ENCODE measurements at places on chromosomes 6 and 20. TPM values are rescaled to one million over a fixed set of nuclear protein-coding genes. Genes with fewer than 3 reads are reported as not detected.
A peak's percentile ranks its signal among the peaks of the same experiment; 100 is the strongest.

DNA sequence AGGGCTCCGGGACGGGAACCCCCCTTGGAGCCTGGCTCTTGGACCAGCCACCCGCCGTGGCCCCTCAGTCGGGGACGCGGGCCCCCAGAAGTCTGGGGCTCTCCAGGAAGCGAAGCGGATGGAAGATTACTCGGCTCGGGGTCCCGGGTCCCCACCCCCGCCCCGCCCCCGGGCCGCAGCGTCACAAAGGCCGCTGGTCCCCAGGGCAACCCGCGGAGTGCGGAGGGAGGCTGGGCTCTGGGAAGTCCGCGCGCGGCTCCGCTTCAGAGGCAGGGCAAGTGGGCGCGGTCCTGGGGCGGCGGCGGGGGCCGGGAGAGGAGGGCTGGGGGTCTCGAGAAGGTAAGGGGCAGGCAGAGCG lies at the start of gene FNDC11:
Gene FNDC11, plus strand, starts transcription at position 227 of the 358 bp plus-strand sequence. CDS start 1,505 bp downstream, outside the sequence.
- DNase-seq: peak; percentile 77
- peak within 1 kb of the TSS; percentile 79 for H3K27ac ChIP-seq
- peaks cover 15% of the 10 kb centered on the region for H3K4me1 ChIP-seq
- no peaks in the 10 kb centered on the region for H3K27me3 ChIP-seq

DNA sequence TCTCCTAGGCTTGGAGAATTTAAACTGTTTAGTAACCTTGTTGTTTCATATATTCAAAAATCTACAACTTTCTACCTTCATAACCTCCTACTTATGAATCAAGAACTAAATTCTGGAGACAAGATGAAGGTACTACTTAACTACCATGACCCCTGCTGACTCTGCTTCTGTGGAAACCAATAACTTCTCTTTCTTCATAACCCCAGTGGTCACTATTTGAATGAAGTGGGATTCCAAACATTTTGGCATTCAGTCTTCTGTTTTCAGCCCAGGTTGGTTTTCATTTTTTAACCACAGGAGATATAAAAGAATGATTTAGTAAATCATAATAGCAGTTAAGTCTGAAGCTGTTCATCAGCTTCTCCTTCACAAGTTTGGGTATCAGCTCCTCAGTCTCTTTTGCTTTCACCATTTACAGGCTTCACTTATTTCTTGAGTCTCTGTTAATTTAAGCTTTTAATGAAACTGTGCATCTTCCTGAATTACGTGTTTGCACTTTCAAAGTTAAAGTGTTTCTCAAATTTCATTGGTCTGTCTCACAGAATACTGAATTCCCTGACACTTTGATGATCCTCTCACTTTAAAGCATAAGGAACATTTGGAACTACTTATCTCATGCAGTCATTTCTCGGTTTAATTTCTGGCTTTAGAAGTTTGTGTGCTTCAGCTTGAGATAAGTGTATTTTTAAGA lies 9.5 kb downstream of the SENP6 start:
- H3K27ac ChIP-seq: no peak overlapping the region
- 0 out of 2 replicates have a peak, but pooled peaks cover 7% of the 10 kb centered on the region for H3K36me3 ChIP-seq
- no peaks in the 10 kb centered on the region for H3K27me3 ChIP-seq
- peaks cover 25% of the 10 kb centered on the region for H3K4me1 ChIP-seq

The TREML1 gene
- total RNA-seq: not detected

- DNase-seq: no peak
- 0 out of 2 replicates have a peak, but pooled peaks cover 7% of the 10 kb centered on the region for H3K27me3 ChIP-seq
- H3K4me3 ChIP-seq: no peak overlapping the region
- no peaks in the 10 kb centered on the region for H3K4me1 ChIP-seq
- H3K27ac ChIP-seq: no peak overlapping the region
Observed at GRCh38 chr20:40582531-40582930, 106.5 kb downstream of the MAFB start.

- H3K4me1 ChIP-seq: no peaks in the 10 kb centered on the region
- no peak overlapping the region for H3K4me3 ChIP-seq
- H3K27me3 ChIP-seq: peaks cover 96% of the 10 kb centered on the region
- no peak overlapping the region for H3K27ac ChIP-seq
Observed at GRCh38 chr20:46174469-46175126, 56.5 kb downstream of the CD40 start.

GRCh38 chr20:35757098-35757705 lies 14.6 kb upstream of the PHF20 start:
- no peak overlapping the region for H3K27ac ChIP-seq
- H3K27me3 ChIP-seq: no peaks in the 10 kb centered on the region

The TULP4 gene
- total RNA-seq: 42.2 TPM

GRCh38 chr20:24337069-24337468 lies 132.4 kb upstream of the SYNDIG1 start:
- peaks cover 18% of the 10 kb centered on the region for H3K4me1 ChIP-seq
- H3K27ac ChIP-seq: peak overlapping the region; percentile 48
- peak; percentile 14 for DNase-seq
- H3K27me3 ChIP-seq: no peaks in the 10 kb centered on the region
- no peak overlapping the region for H3K4me3 ChIP-seq

The ULBP1 gene
- total RNA-seq: 2.8 TPM

The NRSN1 gene
- total RNA-seq: not detected

DNA sequence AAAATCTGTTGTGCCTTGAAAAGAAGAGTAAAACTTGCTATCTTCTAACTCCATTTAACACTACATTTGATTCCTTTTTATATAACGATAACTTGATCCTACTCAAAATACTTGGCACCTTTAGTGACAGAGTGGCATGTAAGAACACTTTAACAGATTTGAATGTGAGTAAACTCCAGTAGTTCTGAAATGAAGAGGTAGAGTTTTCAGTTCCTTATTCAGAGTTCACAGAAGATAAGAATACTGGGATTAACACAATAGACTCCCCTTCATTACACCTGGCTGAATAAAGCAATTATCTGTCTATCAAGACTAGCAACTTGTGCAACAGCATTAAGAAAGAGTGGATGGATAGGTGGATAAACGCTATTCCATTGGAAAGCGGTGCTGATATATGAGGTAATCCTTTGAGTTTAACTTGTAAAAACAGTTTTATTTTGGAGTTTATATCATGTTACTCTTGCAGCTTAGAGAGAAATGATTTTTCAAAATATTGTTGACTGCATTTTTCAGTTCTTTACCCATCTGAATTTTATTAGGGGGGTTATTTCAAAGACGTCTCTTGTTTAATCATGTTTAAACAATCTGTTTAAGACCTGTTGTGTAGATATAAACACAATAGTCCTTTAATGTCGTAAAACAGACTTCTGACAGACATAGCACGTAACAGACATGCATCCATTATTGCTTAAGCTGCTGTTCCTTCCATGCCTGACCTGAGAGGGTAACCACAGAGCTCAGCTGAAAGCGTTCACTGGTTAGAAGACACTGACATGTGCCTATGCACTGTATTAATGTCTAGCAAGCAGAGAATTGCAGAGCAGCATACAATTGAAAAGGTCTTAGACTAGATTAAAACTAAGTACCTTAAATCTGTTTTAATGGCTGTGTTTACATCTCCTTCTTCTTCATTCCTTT lies 102.4 kb upstream of the SUPT3H start:
- H3K4me1 ChIP-seq: peaks cover 36% of the 10 kb centered on the region
- no peak overlapping the region for H3K4me3 ChIP-seq
- no peak for DNase-seq
- peaks cover 4% of the 10 kb centered on the region for H3K36me3 ChIP-seq
- H3K27me3 ChIP-seq: no peaks in the 10 kb centered on the region

DNA sequence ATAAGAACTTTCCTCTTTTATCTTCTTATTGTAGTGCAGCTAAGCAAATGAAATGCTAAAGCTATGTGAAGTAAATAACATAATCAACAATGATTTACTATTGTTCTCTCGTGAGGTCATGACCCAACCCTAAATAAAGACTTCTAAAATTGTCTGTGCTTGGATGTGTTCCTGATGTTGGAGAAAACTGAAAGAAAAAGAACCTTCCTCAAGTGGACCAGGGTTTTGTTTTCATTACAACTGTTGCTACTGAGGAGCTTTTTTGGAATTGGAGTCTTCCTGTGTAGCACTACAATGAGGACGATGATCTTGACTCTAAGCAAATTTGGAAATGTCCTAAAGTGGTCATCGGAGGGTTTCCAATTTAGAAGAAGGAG lies 59.7 kb upstream of the SUPT3H start:
- H3K27ac ChIP-seq: no peak overlapping the region
- peaks cover 11% of the 10 kb centered on the region for H3K4me1 ChIP-seq
- no peak overlapping the region for H3K4me3 ChIP-seq
- H3K36me3 ChIP-seq: peaks cover 21% of the 10 kb centered on the region
- DNase-seq: no peak

GRCh38 chr20:38303908-38304379 lies at the start of gene BPI:
TSS of gene BPI (plus strand) at chr20:38304156. CDS start at chr20:38304224, 68 bp downstream.
- H3K4me1 ChIP-seq: peaks cover 14% of the 10 kb centered on the region
- peaks cover 10% of the 10 kb centered on the region for H3K27me3 ChIP-seq
- no peak for DNase-seq
- no peaks in the 10 kb centered on the region for H3K36me3 ChIP-seq
- H3K4me3 ChIP-seq: no peak within 1 kb of the TSS

DNA sequence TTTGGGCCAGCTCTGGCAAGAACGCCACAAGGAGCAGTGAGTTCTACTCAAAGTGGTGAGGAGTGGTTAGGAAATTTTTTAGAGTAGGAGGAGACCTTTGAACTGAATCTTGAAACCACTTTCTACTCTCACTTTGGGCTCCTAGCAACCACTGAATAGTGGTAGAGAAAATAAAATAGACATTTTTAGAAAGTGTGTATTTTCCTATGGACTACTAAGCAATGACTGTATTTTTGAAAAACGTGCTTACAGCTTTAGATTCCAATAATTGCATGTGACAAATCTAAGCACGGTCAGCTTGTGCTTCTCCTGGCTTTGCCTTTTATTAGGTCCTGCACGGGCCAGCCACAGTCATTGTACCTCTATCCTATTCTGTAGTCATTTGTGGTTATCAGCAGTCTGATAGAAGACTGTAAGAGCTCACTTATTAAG lies 8.7 kb upstream of the IFNGR1 start:
- no peaks in the 10 kb centered on the region for H3K36me3 ChIP-seq
- no peak overlapping the region for H3K27ac ChIP-seq
- H3K4me3 ChIP-seq: no peak overlapping the region
- peaks cover 13% of the 10 kb centered on the region for H3K4me1 ChIP-seq
- no peak for DNase-seq

DNA sequence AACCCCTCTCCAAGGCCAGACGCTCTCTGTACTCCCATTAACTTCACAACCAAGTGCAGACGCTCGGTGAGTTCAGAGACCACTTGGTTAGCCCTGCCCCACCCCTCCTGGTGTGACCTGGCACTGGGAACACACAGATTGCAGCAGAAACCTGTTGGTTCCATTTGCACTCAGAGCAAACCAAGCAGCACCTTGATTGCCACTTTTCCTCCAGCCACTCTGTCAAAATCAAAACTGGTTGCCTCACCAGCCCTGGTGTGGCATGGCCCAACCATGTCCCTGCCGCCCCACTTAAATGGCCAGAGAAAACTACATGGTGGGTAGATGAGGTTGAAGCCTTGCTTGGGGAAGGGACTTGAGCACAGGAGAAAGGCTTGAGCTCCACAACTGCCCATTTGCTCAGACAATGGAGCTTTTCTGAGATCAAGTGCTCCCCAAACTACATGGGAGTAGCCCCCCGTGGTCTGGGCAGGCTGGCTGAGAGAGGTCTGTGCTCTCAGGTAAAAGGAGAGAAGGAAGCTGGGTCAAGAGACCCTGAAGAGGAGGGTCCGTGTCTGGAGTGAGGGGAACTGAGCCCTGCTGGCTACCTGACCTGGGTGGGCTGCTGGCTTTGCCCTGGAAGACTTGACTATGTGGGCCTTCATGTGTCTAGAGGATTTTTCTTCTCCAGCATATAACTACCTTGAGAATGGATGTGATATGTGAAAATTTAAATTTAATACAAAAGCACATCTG lies 43.4 kb downstream of the PLCG1 start:
- H3K4me3 ChIP-seq: no peak overlapping the region
- H3K4me1 ChIP-seq: peaks cover 11% of the 10 kb centered on the region
- DNase-seq: no peak
- H3K27ac ChIP-seq: no peak overlapping the region

The QRSL1 gene
- total RNA-seq: 11.7 TPM

The HAO1 gene
- not detected for total RNA-seq

The ADGRB3 gene
- not detected for total RNA-seq

GRCh38 chr6:138803331-138803730 lies 7.4 kb downstream of the ECT2L start:
- H3K4me1 ChIP-seq: no peaks in the 10 kb centered on the region
- no peaks in the 10 kb centered on the region for H3K27me3 ChIP-seq
- DNase-seq: no peak
- no peak overlapping the region for H3K4me3 ChIP-seq

DNA sequence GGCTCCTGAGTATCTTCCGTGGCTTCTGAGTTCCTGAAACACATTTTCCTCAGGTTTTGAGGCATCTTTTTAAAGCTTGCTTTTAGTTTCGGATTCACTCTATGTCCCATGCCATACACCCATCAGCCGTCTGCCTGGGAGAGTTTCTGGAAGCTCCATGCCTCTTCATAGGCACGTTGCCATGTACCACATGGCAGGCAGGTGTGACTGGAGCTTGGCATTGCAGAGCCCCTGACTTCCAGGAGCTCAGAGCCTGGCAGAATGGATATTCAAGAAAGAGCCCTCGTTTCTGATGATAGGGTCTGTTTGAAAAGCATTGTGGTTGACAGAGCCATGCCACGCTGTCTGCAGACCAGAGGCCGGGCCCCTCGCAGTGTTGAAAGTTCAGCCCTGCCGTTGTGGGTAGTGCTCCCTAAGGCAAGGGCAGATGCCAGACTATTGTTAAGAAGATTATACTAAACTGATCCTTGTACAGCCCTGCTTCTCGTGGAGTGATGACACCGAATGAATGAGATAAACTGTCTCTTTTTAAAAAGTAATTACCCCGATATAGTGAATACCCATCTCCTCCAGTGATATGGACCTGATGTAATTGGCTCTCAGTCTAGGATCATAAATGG lies 100.0 kb downstream of the RPP40 start:
- H3K27ac ChIP-seq: no peak overlapping the region
- H3K36me3 ChIP-seq: no peaks in the 10 kb centered on the region
- no peaks in the 10 kb centered on the region for H3K4me1 ChIP-seq
- H3K27me3 ChIP-seq: no peaks in the 10 kb centered on the region

DNA sequence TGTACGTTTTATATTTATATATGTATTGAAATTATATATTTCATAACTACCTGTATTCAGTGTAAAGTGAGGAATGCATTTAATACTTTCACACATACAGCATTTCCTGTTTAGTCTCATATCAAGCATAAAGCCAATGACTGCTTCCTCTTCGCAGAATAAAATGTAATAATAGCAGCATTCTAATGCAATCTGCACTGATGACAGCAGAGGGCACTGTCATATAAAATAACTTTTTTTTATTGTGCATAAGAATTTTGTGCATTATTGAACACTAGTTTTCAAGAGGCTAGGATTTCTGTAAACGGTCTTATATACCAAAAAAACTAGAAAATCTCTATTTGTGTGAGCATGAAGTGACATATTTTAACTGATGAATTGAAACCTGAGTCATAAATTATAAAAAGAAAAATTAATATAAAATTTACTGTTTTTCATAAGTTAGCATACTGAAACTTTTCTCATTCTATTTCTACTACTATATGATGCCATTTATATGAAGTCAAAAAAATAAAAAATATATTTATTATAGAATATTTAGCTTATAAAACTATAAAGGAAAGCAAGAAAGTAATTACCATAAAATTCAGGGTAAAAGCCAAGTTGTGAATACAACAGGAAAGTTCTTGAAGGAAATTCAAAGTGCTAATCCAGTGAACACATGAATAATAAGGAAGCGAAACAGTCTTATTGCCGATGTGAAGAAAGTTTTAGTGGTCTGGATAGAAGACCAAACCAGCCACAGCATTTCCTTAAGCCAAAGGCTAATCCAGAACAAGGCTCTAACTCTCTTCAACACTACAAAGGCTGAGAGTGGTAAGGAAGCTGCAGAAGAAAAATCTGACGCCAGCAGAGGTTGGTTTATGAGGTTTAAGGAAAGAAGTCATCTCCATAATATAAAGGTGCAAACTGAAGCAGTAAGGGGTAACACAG lies 36.3 kb downstream of the RNF146 start:
- no peak overlapping the region for H3K27ac ChIP-seq
- H3K4me1 ChIP-seq: peaks cover 6% of the 10 kb centered on the region
- DNase-seq: peak; percentile 59
- no peaks in the 10 kb centered on the region for H3K27me3 ChIP-seq
- peaks cover 32% of the 10 kb centered on the region for H3K36me3 ChIP-seq
- H3K4me3 ChIP-seq: no peak overlapping the region

All from PC-9 (cell line).